ENCODE measurements at places on chromosomes 6 and 20.

DNA sequence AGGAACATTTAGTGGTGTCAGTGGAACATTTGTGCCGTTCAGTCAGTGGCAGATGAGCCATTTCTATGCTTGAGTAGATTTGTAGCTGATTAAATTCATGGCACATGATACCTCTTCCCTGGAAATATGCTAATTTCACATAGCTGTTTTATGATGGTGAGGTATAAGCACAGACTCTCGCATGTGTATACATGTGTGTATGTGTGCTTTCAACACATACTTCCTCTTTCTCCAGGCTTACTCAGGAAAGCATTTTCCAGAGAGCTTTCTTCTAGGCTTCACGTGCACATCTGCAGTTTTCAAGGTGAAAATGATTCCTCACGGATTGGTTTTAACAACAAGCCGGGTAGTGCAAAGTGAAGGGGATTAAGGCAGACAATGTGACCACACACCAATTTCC is 396.5 kb downstream of the HDGFL1 start:
- no peak for DNase-seq

GRCh38 chr20:45337367-45338120 is 10.7 kb downstream of the SDC4 start:
- peak; percentile 89 for DNase-seq

DNA sequence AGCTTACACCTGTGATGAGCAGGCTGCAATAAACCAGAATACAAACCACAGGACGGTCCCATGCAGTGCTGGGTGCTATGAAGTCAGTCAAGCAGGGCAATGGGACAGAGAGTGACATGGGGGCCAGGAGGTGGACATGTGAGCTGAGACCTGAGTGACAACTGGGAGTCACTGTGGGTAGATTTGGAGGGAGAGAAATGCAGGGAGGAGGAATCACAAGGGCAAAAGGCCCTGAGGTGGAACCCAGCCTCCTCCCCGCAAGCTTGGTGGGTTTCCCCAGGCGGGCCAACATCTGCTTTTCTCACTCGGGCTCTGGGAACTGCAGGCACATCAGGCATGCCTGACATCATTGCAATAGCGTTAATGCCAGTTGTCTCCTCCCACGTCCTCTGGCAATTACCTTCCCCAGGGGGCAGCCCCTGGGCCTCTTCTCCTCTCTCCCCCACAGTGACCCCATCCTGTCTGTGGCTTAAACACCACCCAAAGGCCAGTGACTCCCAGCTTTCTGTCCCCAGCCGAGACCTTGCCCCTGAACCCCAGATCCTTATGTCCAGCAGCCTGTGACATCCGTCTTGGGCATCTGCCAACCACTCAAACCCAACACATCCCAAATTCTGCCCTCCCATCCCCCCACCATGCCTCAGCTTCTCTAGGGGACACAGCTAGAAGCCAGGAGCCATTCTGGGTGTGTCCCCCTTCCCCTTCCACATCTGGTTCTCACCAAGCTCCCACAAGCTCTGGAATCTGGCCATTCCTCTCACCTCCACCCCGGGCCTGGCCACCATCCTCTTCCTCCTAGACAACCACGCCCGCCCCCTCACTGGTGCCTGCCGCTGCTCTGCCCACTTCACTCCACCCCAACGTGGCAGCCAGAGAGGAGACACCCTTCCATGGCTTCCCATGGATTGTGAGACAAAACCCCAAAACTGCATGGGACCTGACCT is 28.2 kb downstream of the PDRG1 start:
- DNase-seq = no peak

DNA sequence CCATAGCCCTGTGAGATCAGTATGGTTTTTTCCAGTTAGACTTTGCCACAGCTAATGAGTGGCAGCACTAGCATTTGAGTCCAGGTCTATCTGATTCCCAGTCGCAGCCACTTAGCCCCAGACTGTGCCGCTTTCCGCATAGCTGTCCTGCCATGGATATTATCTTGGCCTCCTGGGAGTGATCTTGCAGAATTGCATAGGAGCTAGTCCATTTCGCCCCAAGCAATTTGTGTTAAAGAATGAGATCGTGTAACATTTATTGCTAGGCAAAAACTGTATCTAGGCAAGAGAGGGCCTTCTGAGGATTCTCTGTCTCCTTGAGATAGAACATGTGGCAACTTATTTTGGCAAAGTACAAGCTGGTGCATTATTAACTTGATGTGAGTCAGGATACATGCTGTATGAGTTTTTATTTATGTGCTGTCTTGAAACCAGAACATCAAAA is 74.2 kb downstream of the EZR start:
- DNase-seq = no peak

- DNase-seq = no peak
These were observed 113.9 kb downstream of the SLC22A3 start for GRCh38 chr6:160462116-160462515.

- DNase-seq = no peak
These were observed 19.0 kb downstream of the OR2H2 start for GRCh38 chr6:29603930-29604329.

- peak; percentile 55 for DNase-seq
These were observed 43.0 kb downstream of the TSPYL4 start for GRCh38 chr6:116210750-116211425.

- peak; percentile 69 for DNase-seq
These were observed 71.7 kb downstream of the ADGRG6 start for GRCh38 chr6:142373268-142374090.

DNA sequence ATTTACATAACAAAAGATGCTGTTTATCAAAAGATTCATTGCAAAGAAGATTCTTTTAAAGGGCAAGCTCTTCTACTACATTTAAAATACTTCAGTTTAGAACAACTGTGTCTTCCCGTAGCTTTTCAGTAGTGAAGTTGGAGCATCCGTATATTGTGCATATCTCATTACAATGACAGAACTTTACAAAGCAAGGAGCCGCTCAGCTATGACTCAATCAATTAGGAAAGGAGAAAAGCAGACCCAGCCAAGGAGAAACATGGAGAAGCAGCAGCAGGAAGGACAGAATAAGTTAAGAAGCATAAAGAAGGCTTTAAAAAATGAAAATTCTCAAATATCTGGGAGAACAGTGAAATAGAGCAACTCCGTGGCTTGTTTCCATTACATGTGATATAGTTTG is 132.6 kb upstream of the SMLR1 start:
- peak; percentile 42 for DNase-seq

DNA sequence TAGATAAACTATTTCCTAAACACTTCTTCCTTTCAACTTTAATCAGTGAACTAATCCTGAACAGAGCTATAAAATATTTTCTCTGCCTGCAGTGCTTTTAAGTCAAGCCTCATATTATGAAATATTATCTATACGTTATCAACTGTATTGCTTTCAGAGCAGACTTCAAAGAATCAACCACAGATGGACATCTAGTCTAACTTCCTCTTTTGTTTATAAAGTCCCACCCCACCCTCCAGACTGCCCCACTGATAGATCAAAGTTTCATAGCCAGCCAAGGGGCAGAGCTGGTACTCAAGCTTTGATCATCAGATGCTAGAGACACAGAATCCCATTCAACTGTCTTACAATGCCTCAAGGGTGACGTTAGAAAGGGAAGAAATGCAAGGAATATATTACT is 308.3 kb downstream of the LAMA2 start:
- DNase-seq = no peak

GRCh38 chr20:23638309-23638708 is 554 bp upstream of the CST3 start:
- no peak for DNase-seq

- DNase-seq = no peak
These were observed 70.6 kb upstream of the CCN2 start for GRCh38 chr6:132021552-132022375.

- no peak for DNase-seq
These were observed 89.9 kb downstream of the TULP4 start for GRCh38 chr6:158402184-158402583.

DNA sequence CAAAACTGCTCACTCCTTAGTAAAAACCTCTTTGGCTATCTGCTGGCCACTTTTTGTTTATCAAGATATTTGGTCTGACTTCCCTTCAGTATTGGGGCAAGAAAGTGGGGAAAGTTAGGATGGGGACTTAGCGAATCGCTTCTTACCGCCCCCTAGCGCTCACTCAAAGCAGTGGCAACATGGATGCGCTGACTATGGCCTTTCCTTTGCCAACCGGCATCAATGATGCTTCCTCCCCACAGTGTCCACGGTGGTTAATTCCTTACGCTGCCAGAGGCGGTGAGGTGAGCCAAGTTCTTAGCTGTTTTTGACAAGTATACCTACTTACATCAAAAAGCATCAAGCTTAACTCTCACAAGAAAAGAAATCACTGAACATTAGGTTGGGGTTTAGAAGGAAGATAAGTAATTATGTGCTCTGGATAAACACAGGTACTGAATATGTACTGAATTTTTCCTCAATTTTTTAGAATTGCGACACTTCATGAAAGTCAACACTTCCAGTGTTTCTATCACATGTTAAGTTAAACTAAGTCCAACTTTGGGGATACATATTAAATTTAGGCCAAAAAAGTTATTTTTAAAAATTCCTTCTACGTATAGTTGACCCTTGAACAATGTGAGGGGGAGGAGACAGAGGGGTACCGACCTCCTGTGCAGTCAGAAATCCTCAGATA is 86.7 kb downstream of the GMDS start:
- DNase-seq = no peak

Data from HFFc6 (cell line).